ENCODE measurements at places on chromosomes 1 and 21.
A peak's percentile ranks its signal among the peaks of the same experiment; 100 is the strongest.

GRCh38 chr1:24336075-24336474 is 16.9 kb downstream of the GRHL3 start:
- no peak for DNase-seq

- DNase-seq = no peak
Observed at GRCh38 chr1:202084791-202085681, 37.7 kb upstream of the GPR37L1 start.

DNA sequence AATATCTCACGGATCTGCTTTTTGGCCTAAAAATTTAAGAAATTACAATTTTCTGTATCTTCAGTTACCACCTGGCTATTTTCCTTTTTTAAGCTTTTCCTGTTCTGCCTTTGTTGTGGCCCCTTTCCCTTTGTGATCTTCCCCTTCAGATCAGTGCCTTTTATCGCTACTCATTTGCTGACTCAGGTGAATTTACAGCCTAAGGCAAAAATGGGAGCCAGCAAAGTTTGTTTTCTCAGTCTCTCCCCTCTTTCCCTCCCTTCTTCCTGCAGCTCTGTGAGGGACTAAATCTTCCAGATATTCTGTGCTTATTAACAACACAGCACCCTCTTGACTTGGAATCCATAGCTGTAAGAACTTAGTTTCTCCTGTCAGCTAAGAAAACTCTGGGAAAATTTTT is 5.3 kb upstream of the PRRC2C start:
- no peak for DNase-seq

- peak; percentile 24 for DNase-seq
Observed at GRCh38 chr1:118304722-118305359, 119.8 kb upstream of the SPAG17 start.

GRCh38 chr1:100960098-100960497 is 64.2 kb downstream of the SLC30A7 start:
- DNase-seq = no peak

DNA sequence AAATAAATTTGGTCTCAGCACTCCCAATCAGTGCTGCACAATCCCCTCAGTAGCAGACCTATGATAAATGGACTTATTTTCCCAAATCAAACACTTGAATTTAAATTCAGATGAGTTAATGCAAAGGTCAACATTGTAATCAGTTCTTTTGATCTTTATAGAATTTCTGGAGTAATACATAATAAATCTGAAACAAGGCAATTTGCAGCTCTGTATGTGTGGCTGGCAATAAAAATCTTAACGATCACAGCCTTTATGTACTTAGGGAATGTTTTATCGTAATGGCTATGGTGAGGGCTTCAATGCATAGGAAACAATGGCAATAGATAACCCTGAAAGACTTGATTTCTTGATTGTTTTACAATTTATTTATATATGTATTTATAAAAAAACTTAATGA is 91.4 kb downstream of the GPATCH2 start:
- DNase-seq = no peak

DNA sequence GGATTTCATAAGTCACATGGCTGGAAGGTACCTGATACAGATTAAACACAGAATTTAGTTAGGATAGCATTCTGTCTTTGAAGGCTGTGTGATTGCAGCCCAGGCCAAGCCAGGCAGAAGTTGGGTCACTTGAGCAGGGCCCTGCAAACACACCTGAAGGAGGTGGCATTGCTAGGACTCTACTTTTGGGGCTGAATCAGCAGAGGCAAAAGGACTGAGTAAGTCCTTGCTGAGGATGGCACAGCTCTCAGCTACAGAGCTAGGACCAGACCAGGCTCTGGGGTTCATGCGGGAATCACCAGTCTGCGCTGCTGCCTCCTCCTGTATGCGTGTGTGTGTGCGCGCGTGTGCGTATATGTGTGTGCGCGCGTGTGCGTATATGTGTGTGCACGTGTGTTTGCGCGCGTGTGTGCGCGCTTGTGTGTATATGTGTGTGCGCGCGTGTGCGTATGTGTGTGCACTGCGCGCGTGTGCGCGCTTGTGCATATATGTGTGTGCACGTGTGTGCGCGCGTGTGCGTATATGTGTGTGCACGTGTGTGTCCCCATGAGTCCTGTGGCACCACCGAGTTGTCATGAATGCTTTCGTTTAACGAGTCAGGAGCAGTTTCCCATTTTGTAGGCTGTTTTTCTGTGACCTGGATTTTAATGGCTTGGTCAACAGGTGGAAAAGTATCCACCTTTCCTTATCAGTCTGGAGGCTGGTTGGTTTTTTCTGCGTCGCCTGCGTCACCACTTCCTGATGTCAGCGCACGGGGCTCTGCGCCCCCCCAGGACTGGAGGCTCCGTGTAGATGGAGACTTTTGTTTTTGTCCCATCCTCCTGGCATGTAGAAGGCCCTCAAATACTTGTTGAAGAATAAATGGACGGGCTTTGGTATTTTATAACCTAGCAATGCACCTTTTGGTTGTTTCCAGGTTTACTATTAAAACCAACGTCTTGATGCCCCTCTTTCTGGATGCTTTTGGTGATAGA is 34.7 kb downstream of the ADARB1 start:
- no peak for DNase-seq

GRCh38 chr1:1612104-1612400 is 3.2 kb upstream of the MIB2 start:
- no peak for DNase-seq

- no peak for DNase-seq
Observed at GRCh38 chr1:99776120-99776519, 9.7 kb upstream of the FRRS1 start.

DNA sequence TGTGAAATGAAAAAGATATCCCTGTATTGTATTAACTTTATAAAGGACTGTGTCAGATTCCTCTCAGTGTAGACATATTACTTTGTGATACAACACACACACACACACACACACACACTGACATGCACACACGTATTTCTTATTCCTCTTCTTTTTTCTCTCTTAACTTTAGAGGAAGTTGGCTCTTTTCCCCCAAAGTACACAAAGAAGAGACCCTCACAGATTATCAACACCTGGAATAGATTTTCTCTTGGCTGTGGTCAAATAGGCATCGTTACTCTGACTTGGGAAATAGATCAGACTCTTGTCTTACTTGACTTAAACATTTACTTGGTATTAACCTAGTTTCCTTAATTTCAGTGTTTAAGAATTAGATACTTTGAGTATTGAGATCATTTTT is 792.8 kb downstream of the ADGRL2 start:
- DNase-seq = no peak

- DNase-seq = peak; percentile 50
Observed at GRCh38 chr1:172778456-172779455, 119.9 kb downstream of the FASLG start.

- DNase-seq = no peak
Observed at GRCh38 chr1:33272930-33273329, 16.6 kb downstream of the ZNF362 start.

GRCh38 chr1:17795081-17795809 is 40.1 kb downstream of the ACTL8 start:
- no peak for DNase-seq

DNA sequence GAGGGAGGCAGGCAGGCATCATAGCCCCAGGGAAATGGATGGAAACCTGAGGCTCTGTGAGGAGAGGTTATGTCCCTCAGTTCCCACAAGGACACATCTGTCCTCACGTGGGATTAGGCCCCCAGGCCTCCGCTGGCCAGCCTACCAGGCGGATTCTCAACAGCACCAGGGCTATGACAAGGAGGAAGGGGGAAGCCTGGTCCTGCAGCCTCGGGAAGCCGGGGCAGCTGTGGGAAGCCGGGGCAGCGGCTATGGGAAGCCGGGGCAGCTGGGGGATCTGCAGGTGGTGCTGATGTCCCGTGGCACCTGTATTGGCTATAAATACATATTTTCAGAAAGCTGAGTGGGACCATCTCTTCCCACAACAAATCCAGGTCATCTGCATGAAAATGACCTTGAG is 19.7 kb downstream of the BSND start:
- no peak for DNase-seq

- no peak for DNase-seq
Observed at GRCh38 chr1:206029484-206029883, 5.8 kb upstream of the CTSE start.

DNA sequence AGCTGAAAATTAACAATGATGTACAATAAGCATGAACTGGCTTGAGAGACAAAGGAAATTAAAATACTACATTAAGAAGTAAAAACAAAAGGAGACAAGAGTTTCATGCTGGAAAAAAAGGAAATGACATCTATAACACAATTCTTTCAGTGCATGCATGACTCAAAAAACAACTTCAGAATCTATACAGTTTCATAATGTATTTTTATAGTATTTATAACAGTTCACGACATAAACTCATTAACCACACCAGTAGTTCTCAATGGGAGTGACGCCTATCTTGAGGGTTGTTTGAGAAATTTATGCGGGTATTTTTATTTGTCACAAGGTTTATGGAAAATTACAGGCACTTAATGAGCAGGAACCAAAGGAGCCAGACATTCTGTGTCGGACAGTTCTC is 168.5 kb downstream of the SMYD3 start:
- no peak for DNase-seq

GRCh38 chr1:23628951-23629387 is 62.6 kb upstream of the RPL11 start:
- DNase-seq = peak; percentile 56

DNA sequence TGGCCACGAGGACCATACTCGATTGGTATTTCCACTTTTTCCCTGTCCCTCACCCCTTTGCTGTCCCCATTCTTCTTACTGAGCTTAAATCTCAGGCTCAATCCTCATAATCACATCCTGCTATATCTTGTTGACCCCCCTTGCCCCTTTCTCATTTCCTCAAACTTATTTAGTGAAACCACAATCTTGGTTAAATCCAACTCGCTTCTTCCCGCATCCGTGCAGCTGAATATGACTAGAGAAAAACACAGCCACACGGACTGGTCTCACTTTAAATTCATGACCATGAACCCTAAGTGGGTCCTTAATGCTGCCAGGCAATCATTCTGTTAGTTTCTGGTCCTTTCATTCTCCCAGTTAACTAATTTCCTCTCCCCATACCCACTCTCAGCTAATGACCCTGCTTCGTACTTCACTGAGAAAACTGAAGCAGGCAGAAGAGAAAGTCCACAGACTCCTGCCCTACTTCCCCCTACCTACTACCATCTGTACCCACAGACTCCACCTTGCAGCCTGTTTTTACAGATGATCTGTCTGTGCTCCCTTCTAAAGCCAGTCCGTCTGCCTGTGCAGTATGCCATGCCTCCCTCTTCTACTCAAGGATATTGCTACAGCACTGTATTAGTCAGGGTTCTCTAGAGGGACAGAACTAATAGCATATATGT is 96.8 kb upstream of the LMO4 start:
- no peak for DNase-seq

GRCh38 chr1:208036106-208036808 is 125.3 kb upstream of the CD34 start:
- DNase-seq = peak; percentile 9

- DNase-seq = no peak
Observed at GRCh38 chr1:10911490-10912166, 100.8 kb upstream of the TARDBP start.

DNA sequence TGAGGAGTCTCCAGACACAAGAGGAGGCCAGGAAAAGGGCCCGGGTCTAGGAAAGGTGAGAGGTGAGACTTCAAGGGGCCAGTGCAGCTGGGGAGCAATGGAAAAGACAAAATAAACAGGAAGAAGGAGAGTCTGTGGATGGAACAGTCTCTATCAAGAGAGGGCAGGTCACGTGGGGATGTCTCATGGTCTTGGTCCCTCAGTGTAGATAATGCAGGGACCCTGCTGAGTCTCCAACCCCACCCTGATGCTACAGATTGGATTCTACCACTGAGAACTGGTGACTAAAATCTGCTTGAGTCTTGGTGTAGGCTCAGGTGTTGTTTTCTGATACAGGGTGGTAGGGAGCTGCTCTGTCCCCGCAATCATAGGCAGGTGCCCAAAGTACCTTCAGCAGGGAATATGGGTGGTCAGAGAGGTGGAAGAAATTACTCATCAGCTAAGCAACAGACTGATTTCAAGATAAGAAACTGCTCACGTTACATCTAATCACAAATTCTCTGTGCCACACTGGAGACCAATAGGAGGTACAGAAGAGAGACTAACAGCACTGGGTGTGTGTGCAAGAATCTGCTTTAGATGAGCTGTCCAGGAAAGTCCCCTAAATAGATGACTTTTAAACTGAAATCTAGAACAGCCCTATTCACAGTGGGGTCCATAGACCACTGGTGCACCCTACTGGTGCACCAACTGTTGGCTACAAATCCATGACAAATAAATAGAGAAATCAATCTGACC is 101.5 kb upstream of the TLR5 start:
- DNase-seq = peak; percentile 2

DNA sequence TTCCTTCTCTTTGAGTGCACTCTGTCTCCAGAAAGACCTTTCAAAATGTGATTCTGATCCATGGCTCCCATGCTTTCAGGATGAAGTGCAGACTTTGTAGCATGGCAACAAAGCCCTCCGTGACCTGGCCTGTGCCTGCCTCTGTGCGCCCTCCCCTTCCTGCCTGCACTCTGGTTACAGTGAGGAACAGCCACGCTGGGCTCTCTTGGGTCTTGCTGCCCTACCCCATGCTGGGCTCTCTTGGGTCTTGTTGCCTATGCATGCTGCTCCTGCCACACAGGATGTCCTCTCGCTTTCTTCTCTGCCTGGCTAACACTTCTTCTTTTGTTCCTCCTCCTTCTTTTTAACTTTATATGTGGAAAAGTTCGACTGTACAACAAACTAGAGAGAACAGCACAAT is 28.0 kb downstream of the LMOD1 start:
- no peak for DNase-seq

DNA sequence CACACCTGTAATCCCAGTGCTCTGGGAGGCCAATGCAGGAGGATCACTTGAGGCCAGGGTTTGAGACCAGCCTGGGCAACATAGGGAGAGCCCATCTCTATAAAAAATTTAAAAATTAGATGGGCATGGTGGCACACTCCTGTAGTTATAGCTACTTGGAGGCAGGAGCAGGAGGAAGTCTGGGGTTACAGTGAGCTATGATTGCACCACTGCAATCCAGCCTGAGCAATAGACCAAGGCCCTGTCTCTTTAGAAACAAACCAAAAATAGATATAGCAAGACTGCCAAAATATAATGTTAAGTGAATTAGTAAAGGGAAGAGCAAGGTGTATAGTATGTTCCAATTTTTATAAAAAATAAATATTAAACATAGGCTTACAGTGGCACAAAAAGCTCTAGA is 28.8 kb downstream of the PLEKHO1 start:
- no peak for DNase-seq

- DNase-seq = no peak
Observed at GRCh38 chr1:218123968-218124367, 161.1 kb upstream of the RRP15 start.

GRCh38 chr1:39915499-39916129 is 13.9 kb upstream of the MYCL start:
- no peak for DNase-seq

- DNase-seq = no peak
Observed at GRCh38 chr1:1539310-1540089, 924 bp downstream of the TMEM240 start.

- peak; percentile 69 for DNase-seq
Observed at GRCh38 chr1:231806623-231807495, 180.3 kb downstream of the DISC1 start.

- DNase-seq = peak; percentile 22
Observed at GRCh38 chr1:108646648-108647269, 14.1 kb downstream of the HENMT1 start.

GRCh38 chr1:5933050-5933449 is 59.2 kb downstream of the NPHP4 start:
- no peak for DNase-seq

- DNase-seq = no peak
Observed at GRCh38 chr1:116311193-116311592, 61.9 kb upstream of the ATP1A1 start.
